ENCODE measurements at places on chromosomes 7 and 10. TPM values are rescaled to one million over a fixed set of nuclear protein-coding genes. Genes with fewer than 3 reads are reported as not detected.

DNA sequence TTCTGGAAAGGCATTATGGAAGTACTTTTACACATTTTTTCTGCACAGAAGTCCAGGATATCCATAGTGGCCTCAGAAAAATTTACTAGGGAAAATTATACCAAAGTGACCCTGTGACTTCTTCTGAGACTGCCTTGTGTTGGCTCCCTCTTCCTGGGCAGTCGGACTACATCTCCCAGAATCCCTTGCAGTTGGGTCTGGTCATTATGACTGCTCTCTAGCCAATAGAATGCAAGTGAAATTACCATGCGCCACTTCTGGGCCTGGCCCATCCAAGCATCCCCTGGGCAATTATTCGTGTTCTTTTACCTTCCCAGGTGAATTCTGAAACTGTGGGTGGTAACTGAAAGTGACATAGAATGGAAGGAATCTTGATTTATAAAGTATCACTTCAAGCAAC lies 430.9 kb downstream of the ACTR3B start:
- no peak for DNase-seq

GRCh38 chr10:81920213-81920829 lies 45.3 kb downstream of the NRG3 start:
- no peak for DNase-seq

Gene SVIL
- 7.8 TPM for total RNA-seq

Gene CHAT
- total RNA-seq = not detected

Gene AGMO
- total RNA-seq = 46.6 TPM

- no peak for DNase-seq
Measured at GRCh38 chr7:145696071-145696470, 420.5 kb upstream of the CNTNAP2 start.

- no peak for DNase-seq
Measured at GRCh38 chr7:41967156-41967555, 264.3 kb upstream of the INHBA start.

DNA sequence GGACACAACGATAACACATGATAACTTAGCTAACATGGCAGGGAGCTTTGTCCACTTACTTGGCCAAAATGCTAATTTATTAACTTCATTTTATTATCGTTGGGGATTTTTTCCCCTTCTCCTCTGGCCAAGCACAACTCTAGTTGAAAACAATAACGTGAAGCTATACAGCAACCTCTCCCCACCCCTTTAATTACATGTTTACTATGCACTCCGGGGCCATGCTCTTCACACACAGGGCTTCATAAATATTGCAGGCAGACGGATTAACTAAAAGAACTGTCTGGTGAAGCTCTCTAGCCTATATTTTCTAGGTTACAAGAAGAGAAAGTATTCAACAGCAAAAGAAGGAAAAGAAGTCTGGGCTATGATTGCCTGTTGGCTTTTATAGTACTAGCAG lies 51.7 kb downstream of the XRCC2 start:
- DNase-seq = no peak

- no peak for DNase-seq
Measured at GRCh38 chr10:96044736-96045135, 1.4 kb downstream of the CCNJ start.

- no peak for DNase-seq
Measured at GRCh38 chr10:29408847-29409240, 120.0 kb downstream of the LYZL1 start.

All from liver (tissue), 10 donors.